Omental fat pad (tissue), 4 donors: ENCODE measurements at places on chromosomes 3 and 15. TPM values are rescaled to one million over a fixed set of nuclear protein-coding genes. Genes with fewer than 3 reads are reported as not detected.

GRCh38 chr3:12114251-12114650 is 44.5 kb downstream of the TIMP4 start:
- no peak for DNase-seq

- no peak for DNase-seq
These were observed 622 bp upstream of the ZNF589 start for GRCh38 chr3:48240000-48240963.

DNA sequence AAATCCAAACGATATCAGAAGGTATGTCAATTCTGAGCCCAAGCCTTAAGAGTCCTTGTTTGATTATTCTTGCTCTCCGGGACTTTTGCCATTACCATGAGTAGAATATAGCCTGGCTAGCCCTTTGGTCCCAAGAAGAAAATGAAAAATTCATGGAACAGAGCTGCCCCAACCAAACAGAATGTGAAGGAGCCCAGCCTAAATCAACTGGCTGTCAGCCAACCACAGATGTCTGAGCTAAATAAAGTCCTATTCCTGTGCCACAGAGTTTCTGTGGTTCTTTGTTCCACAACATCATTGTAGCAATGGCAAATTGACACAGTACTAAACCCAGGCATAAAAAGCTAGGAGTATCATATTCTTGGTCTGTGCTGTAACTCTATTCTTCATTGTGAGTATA is 185.2 kb downstream of the CPNE4 start:
- DNase-seq: no peak

DNA sequence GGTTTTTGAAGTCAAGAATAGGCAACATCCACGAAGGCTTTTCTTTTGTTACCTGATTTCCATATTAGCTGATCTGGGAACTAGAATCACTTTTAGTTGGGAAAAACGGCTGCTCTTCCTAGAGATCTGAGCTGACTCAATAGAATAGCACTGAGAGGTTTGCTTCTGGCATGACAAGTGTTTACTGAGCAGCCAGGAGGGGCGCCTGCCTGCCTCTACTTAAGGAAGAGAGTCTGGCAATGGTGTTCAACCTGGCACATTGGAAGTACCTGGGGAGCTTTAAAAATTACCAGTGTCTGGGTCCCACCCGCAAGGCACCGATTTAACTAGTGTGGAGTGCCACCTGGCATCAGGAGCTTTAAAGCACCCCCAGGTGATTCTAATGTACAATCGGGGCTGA is 34.4 kb downstream of the FAM43A start:
- no peak for DNase-seq

GRCh38 chr15:33639978-33640377 is 328.3 kb upstream of the CHRM5 start:
- DNase-seq: no peak

- DNase-seq: no peak
These were observed 44.0 kb upstream of the MANF start for GRCh38 chr3:51340989-51341636.

GRCh38 chr3:72052841-72053409 is 268.0 kb upstream of the PROK2 start:
- DNase-seq: no peak

DNA sequence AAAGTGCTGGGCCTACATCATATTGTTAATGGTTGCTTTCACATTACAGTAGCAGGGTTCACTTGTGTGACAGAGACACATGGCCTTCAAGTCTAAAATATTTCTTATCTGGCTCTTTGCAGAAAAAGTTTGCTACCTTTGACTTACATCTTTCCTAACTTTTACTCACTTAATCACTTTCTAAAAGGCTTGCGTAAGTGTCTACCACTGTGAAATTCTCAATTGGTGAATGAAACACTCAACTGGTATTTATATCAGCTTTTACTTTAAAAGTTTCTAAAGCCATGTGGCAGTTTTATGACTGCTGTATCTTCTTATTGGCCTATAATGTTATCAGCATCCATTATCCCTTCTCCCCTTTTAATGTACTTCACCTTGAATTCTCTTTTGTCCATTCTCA is 554.5 kb downstream of the ZIC1 start:
- no peak for DNase-seq

- DNase-seq: no peak
These were observed 91.1 kb downstream of the MEIS2 start for GRCh38 chr15:37009288-37009687.

GRCh38 chr3:28348265-28348628 is 274 bp upstream of the ZCWPW2 start:
- DNase-seq: peak; percentile 79

- DNase-seq: no peak
These were observed 233.9 kb downstream of the BBX start for GRCh38 chr3:107756649-107757048.

GRCh38 chr15:87860743-87861142 is 395.8 kb downstream of the NTRK3 start:
- no peak for DNase-seq

DNA sequence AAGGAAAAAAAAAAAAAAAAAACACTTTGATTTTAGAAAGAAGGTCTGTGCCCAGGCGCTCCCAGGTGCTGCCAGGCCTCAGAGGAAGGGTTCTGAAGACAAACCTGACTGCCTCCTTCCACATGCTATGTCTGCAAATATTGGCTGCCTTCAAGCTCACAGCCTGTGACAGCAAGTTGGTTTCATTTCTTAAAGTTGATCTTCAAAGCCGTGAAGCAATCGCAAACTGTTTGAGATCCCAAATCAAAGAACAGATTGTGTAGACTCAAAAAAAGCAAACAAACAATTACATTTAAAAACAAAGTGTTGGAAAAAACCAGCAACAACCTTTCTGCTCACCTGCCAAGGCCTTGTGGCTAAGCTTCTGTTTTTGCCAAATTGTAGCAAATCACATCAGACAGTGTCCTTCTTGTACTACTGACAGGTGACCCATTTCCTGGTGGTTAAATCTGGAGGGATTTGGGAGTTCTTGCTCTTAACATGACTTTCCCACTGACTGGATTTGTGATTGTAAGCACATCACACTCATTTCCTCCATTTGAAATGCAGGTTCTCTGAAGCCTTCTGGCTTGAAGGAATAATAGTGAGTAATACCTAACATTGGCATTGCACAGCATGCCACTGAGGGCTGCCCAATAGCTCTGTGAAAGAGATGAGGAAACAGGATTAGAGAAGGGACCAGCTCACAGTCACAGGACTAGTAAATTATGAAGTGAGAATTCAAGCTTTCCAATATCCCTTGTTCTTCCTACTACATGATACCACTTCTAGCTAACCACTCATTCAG is 502.4 kb downstream of the LPP start:
- DNase-seq: no peak

DNA sequence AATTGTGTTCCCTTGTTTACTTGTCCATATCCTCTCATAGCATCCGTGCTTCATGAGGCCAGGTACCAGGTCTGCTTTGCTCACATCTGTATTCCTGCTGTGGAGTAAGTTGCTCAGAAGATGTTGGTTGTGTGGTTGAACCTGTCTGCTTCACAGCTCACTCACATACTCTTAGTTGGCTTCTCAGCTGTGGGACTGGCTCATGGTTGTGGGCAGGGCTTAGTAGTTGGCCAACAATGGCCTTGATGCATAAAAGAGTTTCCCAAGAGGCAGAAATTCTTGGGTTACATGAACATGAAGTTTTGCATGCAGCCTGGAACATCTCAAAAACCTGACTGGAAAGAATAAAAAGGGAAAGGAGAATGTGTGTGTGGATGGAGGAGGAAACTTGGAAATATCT is 17.0 kb downstream of the CELF6 start:
- DNase-seq: no peak

DNA sequence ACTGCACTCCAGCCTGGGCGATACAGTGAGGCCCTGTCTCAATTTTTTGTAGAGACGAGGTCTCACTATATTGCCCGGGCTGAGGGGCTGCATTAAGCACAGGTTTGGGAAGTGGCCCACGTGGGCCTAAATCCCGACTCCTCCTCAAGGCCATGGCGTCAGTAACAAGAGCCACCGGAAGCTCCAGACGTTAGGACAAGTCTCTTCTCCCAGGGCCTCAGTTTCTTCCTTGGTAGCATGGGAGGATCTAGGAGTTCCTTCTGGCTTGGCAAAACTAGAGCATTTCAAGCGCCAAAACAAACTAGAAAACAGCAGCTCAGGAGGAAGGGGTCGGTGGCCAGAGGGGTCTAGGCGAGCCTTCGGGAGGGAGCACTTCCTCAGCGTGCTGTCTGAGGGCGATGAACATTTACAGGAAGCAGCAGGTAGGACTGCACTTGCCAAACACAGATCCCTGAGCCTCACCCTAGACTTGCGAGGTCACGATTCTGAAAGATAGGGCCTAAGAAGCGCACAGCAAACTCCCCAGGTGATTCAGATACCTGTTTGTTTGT is 536 bp downstream of the SNAPC5 start:
- DNase-seq: no peak

DNA sequence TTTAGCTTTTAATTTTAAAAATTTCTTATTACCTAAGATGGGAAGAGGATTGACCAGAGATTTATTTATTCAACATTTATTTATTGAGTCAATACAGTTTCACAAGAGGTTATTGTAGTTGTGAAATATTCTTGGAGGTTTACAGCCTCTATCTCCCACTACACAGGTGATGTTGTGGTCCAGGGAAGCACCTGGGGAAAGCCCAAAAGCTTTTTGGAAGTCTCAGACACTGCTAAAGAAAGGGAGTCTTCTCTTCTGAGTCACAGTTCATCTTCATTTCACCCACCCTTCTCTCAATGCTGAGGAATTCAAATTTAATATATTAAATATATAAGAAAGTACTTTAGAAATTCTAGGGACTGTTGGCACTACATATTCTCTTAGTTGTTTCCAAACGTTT is 41.8 kb downstream of the SERPINI1 start:
- DNase-seq: no peak

- no peak for DNase-seq
These were observed 60.1 kb downstream of the MGLL start for GRCh38 chr3:127762077-127762786.

DNA sequence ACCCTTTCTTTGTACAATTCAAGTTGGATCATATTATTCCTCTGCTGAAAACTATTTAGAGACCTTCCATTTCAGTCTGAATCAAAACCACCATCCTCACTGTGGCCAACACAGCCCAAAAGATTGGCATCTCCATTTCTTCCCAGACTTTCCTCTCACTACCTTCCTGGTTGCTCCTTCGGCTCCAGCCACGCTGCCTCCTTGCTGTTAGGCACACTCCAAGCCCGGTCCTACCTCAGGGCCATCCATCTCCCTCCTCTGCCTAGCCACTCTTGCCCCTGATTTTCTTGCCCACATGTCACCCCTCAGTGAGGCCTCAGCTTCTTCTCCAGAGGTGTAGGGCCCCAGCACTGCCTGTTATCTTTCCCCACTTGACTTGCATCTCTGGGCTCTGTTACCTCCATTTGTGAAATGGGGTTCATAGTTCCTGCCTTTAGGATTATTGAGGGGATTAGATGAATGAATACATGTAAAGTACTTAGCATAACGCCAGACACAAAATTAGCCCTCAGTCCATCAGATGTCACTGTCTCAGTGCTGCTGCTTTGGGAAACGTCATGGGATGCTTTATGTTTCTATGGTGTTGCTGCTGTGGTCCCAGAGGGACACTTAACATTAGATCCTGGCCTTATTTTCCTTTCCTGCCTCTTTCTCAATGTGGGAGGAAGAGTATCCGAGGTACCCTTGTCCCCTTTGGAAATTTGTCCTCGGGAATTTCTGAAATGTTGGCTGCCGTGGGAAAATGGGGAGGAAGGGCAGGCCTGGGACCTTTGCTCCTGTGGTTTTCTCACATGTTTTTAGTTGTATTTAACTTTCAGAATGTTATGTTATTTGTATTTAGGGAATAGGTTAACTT is 31.3 kb downstream of the SNRK start:
- no peak for DNase-seq

DNA sequence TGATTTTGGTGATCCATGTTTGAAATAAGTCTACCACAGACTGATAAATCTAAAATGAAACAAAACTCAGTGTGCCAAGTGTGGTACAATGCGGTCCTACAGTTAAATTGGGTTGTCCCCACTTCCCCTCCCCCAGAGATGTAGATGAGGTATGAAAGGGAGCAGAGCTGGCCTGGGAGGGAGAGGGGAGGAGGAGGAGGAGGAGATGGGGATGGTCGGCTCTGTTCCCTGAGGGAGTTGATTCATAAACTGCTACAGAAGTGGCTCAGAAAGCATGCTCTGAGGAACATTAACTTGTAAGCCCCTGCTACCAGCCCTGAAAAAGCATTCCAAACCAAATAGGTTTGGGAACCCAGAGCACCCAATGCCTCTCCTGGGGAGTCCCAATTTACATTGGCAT is 28.0 kb upstream of the CHRNB4 start:
- DNase-seq: no peak

- DNase-seq: no peak
These were observed 102.5 kb upstream of the MME start for GRCh38 chr3:154977666-154978065.

GRCh38 chr15:41490355-41490754 is 3.3 kb upstream of the ITPKA start:
- no peak for DNase-seq

DNA sequence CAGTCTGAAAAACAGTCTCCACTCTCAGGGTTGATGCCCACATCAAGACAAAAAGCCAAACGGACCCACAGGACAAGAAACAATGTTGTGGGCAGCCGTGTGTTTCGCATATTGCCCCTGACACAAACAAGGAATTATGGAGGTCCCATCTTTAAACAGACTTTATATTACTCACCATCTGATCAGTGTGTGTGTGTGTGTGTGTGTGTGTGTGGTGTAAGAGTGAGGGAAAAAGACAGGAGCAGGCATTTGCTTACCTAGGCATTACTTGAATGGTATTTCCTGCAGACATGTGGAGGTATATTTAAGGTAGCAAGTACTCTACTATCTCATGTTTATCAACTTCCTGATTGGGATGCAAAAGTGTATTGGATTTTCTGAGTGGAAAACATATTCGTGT is 136.3 kb downstream of the TMCO5A start:
- DNase-seq: no peak

The INSYN1 gene
- total RNA-seq: 3.7 TPM

The RETNLB gene
- total RNA-seq: not detected

The C15orf62 gene
- not detected for total RNA-seq

The MAP1A gene
- total RNA-seq: 4.4 TPM

The ZBTB47 gene
- 50.9 TPM for total RNA-seq

The GOLGA6B gene
- total RNA-seq: not detected

The GRAMD2A gene
- 0.46 TPM for total RNA-seq

The SLC51B gene
- total RNA-seq: not detected

The RUBCN gene
- total RNA-seq: 35.7 TPM

The C3orf22 gene
- total RNA-seq: not detected

The OSTN gene
- total RNA-seq: not detected
